OCI-LY7 (cell line): ENCODE measurements at places on chromosomes 3 and 15. TPM values are rescaled to one million over a fixed set of nuclear protein-coding genes. Genes with fewer than 3 reads are reported as not detected.

HHATL gene
- not detected in 2 replicates for total RNA-seq

P2RY14 gene
- total RNA-seq, result not detected in 2 replicates

DNA sequence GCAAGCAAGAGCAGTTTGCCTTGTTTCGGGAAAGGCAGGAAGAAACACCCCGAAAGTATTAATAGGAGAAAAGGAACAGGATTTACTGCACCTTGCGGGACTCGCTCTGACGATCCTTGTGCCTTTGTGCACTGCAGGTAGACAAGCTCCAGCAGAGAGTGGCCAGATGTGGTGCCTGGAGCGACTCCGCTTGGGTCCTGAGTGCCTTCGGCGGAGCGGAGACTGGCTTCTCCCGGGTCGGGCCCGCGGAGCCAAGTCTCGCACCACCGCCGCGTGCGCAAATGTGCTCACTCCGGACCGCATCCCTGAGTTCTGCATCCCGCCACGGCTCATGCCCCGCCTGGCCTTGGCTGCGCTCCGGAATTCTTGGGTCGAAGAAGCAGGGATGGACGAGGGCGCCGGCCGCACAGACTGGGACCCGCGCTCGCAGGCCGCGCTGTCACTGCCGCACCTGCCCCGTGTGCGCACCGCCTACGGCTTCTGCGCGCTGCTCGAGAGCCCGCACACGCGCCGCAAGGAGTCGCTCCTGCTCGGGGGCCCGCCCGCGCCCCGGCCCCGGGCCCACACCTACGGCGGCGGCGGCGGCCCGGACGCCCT, 769 bp downstream of the C2CD4A start:
- DNase-seq, result no peak

COL7A1 gene
- total RNA-seq, result 7.0 and 10.8 TPM in 2 replicates

ZMYND10 gene
- 2.8 and 3.0 TPM in 2 replicates for total RNA-seq

DNA sequence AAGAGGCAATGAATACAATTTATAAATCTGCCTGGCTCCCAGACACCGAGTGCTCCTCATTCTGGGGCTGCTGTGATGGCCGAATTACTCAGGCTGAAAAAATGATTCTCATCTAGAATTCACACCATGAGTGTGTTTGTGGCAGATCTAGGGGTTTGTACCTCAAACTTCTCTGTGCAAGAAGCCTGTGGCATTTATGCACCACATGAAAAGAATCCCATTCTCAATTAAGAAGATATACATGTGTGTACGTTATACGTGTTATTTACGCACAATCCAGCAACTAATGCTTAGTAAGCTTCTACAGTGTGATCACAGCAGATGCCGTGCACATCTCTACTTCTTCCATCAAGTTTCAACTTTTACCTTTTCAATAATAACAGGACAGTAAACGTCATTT, 476.8 kb downstream of the SHQ1 start:
- DNase-seq, result no peak

- peak; percentile 4 for DNase-seq
These were observed 26.1 kb upstream of the GFM1 start for GRCh38 chr3:158617982-158618875.

DNA sequence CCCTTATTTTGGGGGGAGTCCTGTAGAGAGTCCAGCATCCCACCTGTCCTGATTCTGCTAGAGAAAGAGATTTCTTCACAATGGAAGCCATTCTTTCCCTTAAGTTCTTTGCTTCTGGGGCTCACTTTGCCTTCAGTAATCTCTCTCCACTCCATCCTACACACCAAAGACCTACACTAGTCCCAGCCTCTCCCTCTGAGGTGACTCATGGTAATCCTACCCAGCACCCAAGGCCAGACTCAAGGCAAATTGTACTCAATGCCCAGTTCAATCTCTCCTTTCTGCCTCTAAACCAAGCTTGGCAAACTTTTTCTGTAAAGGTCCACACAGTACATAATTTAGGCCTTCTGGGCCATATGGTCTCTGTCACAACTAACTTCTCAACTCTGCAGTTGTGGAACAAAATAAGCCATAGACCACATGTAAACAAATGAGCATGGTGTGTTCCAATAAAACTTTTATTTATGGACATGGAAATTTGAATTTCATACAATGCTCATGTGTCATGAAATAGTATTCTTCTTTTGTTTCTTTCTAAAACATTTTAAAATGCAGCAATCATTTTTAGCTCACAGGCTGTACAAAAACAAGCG, 72.5 kb downstream of the MRPL46 start:
- DNase-seq, result no peak

PSMA4 gene
- total RNA-seq, result 249 and 254 TPM in 2 replicates

- DNase-seq, result no peak
These were observed 157.4 kb upstream of the NPHP3 start for GRCh38 chr3:132879656-132880055.

INKA1 gene
- total RNA-seq, result 7.6 and 7.9 TPM in 2 replicates

GRCh38 chr15:38559131-38559530, 5.5 kb downstream of the RASGRP1 start:
- no peak for DNase-seq

CHST2 gene
- total RNA-seq, result 1.1 and 1.2 TPM in 2 replicates

GRCh38 chr15:46304321-46304720, 669.5 kb downstream of the SQOR start:
- DNase-seq, result peak; percentile 58

ZNF148 gene
- 35.4 and 42.1 TPM in 2 replicates for total RNA-seq

DNA sequence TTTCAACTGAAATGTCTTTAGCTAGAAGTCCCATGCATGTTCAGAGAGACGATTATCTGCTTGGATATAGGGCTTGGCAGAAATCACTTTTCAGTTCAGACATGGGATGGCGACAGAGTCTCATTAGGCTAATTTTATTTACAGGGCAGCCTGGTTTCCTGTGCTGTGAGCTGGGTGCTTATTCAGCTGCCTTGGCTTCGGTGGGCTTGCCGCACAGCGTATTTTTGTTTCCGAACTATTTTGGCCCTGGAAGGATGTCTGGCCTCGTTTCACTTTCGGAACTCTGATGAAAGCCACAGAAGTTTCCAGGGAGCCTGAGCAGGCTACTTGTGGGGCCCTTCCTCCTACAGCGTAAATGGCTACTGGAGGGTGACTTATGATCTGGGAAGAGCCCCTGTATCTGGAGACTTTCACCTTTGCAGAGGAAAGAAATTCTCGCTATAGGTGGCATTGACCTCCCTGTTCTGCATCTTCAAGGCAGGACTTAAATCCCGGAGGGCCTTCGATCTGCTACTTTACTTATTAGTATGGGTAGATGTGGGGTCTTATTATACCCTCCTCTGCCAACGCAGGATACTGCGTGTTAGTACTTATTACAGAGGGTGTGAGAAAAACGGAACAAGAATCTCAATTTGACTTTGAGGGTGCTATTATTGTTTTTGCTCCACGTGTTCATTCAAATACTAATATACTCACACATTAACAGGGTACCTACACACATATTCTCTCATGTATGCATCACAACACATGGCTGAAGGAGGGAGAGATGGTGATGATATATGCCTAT, 364.0 kb upstream of the RBMS3 start:
- peak; percentile 2 for DNase-seq

DNA sequence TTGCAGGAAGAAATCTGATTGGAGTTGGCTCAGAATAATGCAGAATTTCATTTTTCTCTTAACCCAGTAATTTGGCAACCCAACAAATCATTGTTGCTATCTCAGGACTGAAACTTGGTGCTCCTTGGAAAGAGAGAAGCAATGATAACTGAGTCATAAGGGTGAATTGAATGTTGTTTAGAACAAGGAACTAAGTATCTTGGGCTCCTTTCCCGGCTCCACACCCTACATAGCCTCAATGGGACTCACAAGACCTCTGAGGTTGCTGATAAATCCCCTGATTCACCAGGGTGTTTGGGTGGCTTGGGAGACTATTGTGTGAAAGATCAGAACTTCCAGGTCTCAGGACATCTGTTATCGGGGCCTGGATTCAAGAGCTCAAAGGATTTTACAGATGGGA, 7.8 kb upstream of the RAB8B start:
- no peak for DNase-seq

DUOX2 gene
- total RNA-seq, result 0.06 TPM in 1 of 2 replicates, not detected in the other

- DNase-seq, result no peak
These were observed 36.2 kb upstream of the PLSCR2 start for GRCh38 chr3:146505516-146505915.

DET1 gene
- total RNA-seq, result 9.7 and 9.8 TPM in 2 replicates

MYH15 gene
- total RNA-seq, result 0.06 and 0.46 TPM in 2 replicates

GRCh38 chr15:75151214-75152128, 50.2 kb upstream of the C15orf39 start:
- DNase-seq, result no peak

PYGO1 gene
- total RNA-seq, result not detected in 2 replicates

GOLGA6L7 gene
- total RNA-seq, result not detected in 2 replicates

- DNase-seq, result no peak
These were observed 170.9 kb downstream of the ABHD5 start for GRCh38 chr3:43861635-43862034.

NOX5 gene
- total RNA-seq, result not detected in 2 replicates
